ENCODE measurements at places on chromosomes 7 and 10. TPM values are rescaled to one million over a fixed set of nuclear protein-coding genes. Genes with fewer than 3 reads are reported as not detected.
A peak's percentile ranks its signal among the peaks of the same experiment; 100 is the strongest.

- DNase-seq: peak; percentile 92
- no peaks in the 10 kb centered on the region for H3K27me3 ChIP-seq
- H3K36me3 ChIP-seq: no peaks in the 10 kb centered on the region
- H3K4me1 ChIP-seq: peaks cover 15% of the 10 kb centered on the region
These were observed 76.2 kb downstream of the VIPR2 start for GRCh38 chr7:159068488-159068811.

GRCh38 chr7:13117103-13117502, 429.7 kb downstream of the ARL4A start:
- H3K27me3 ChIP-seq: no peaks in the 10 kb centered on the region
- H3K4me1 ChIP-seq: no peaks in the 10 kb centered on the region
- no peaks in the 10 kb centered on the region for H3K36me3 ChIP-seq
- no peak overlapping the region for H3K27ac ChIP-seq

DNA sequence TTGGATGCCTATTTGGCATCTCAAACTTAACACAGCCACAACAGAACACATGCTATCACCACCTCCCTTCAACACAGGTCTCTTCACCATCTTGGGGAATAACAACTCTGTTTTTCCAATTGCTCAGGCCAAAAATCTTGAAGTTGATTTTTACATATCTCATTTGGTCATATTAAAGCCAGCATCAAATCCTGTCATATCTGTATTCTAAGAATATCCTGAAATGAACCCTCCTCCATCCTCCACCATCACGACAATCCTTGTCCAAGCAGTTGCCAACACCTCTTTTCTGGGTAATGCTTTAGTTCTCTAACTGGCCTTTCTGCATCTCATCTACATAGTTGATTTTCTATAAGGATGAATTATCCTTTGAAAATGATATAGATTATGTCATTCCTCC, 168.7 kb downstream of the GPR37 start:
- H3K27me3 ChIP-seq: no peaks in the 10 kb centered on the region
- no peak overlapping the region for H3K4me3 ChIP-seq
- H3K36me3 ChIP-seq: no peaks in the 10 kb centered on the region
- DNase-seq: no peak
- H3K4me1 ChIP-seq: no peaks in the 10 kb centered on the region

Gene ASZ1
- not detected for total RNA-seq

DNA sequence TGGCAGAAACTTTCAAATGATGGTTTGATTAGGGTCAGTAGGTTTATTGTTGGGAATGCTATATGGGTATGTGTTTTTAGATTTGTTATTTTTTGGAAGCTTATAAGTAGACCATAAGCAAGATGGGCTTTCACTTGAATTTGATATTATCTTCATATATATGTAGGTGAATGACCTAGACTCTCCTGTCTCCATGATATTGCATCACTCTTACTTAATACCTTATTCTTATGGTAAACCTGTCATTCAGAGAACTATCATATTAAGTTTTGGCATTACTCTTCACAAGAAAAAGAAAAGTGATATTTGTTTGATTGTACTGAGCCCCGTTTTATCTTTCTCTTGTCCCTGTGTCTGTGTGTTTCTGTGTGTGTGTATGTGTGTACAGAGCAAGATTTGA, 17.3 kb downstream of the HSPA14 start:
- H3K27me3 ChIP-seq: no peaks in the 10 kb centered on the region
- peaks cover 20% of the 10 kb centered on the region for H3K36me3 ChIP-seq
- H3K27ac ChIP-seq: no peak overlapping the region
- no peak overlapping the region for H3K4me3 ChIP-seq
- DNase-seq: no peak
- H3K4me1 ChIP-seq: no peaks in the 10 kb centered on the region

DNA sequence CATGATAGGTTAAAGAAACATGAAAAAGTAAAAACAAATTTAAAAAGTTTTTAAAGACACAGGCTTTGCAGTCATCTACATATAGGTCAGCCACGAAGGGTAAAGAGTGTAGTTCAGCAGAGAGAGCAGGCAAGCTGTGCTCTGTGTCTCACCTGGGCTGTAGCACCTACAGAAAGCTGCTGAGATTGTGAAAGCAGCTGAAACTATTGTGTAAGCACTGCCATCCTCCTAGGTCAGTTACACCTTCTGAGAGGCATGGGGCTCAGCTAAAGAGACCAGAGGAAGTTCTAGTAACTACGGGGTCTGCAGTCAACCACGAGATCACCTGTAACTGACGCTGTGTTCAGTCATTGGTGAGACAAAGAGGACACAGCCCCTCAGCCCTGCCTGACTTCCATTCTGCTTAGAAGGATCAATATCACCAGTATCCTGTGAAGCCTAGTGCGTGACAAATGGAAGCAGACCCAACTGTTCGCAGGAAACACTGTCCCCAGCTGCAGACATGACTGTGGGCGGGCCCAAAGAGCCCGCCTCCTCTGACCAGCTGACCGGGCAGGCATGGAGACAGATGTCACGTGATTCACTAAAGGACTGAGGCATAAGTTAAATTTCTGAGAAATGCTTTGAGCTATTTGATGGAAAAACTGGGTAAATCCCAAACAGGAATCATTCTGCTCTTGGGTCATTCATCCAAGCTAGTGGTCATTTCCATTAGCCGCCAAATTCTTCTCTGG, 87.9 kb downstream of the EBF3 start:
- H3K27ac ChIP-seq: no peak overlapping the region
- no peak for DNase-seq
- no peak overlapping the region for H3K4me3 ChIP-seq
- no peaks in the 10 kb centered on the region for H3K4me1 ChIP-seq

Gene AKR1C8
- not detected for total RNA-seq

DNA sequence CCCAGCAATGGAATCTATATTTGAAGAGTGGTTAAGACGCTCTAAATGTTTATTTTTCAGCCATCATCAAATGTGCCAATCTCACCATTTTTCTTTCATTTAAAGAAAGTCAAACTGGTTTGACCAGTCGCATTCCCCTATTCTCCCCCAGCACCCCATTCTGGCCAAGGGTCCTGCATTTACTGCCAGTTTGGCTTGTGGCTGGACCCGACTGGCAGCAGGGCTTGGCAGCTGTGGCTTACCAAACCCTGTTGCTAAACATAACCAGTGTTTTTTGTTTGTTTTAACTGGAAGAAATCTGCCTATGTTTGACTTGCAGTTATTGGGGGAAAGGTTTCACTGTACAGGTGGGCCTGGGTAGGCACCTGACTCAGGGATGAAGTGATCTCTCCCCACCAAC, 116.3 kb downstream of the CYP26A1 start:
- DNase-seq: no peak
- no peaks in the 10 kb centered on the region for H3K27me3 ChIP-seq
- H3K4me1 ChIP-seq: no peaks in the 10 kb centered on the region
- no peak overlapping the region for H3K27ac ChIP-seq

Gene PIK3CG
- 4.5 TPM for total RNA-seq

DNA sequence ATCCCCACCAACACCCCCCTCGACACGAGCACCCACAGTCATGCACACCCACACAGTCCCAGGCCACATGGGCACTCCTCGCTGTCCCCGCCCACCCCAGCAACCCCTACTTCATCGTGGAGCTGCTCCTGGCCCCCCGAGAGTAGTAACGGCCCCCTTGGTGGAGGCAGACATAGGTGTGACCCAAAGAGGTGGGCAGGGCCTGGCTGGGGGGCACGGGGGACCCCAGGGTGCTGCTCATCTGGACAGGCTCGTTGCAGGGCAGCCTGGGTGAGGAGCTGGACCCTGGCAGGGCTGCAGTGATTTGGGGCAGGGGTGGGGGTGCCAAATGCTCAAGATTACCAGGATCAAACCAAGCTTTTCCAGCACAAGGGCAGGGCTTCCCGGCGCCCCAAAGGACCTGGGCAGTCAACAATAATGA, 42.4 kb upstream of the ZMIZ1 start:
- H3K27me3 ChIP-seq: no peaks in the 10 kb centered on the region
- peak; percentile 54 for DNase-seq
- H3K36me3 ChIP-seq: no peaks in the 10 kb centered on the region
- H3K4me3 ChIP-seq: no peak overlapping the region

Gene TRIP6
- total RNA-seq: 37.8 TPM

Gene ECHDC3
- total RNA-seq: 21.8 TPM

GRCh38 chr10:5467207-5467535, 32.2 kb downstream of the CALML5 start:
- peaks cover 33% of the 10 kb centered on the region for H3K4me1 ChIP-seq
- no peak overlapping the region for H3K4me3 ChIP-seq
- peak overlapping the region; percentile 85 for H3K27ac ChIP-seq
- DNase-seq: no peak
- H3K27me3 ChIP-seq: no peaks in the 10 kb centered on the region

Gene ITGB8
- total RNA-seq: 21.2 TPM

DNA sequence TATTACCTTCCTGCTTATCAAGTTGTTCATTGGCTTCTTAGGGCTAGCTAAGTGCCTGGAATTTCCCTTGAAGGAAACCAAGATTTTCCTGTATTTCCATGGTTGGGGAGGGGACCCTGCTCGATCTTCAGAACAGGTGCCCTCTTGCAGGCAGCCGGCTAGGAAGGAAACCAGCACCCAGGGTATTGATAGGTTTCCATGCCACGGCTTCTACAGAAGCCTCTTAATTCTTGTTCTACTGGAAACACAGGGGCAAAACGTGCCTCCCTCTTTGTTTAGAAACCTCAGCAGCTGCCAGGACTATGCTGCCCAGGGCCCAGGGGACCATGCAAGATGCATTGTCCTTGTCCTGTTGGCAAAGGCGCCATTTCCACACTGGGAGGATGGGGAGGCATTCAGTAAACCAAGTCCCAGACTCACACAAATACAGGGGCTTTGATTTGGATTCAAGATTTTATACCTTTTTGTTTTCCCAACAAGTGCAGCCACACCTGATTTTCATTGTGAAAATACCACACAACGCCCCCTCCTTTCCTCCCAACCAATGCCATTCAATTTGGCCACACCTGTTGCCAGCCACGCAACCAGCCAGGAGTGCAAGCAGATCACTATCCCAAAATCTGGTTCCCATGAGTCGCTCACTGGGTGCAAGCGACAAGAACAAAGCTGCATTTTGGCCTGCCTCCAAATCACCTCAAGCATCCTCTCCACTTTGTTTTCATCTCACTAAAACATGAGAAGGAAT, 29.6 kb downstream of the C10orf71 start:
- no peaks in the 10 kb centered on the region for H3K36me3 ChIP-seq
- H3K27ac ChIP-seq: no peak overlapping the region
- H3K27me3 ChIP-seq: no peaks in the 10 kb centered on the region
- no peak overlapping the region for H3K4me3 ChIP-seq

GRCh38 chr10:88794731-88795130, 7.8 kb upstream of the LIPM start:
- H3K4me3 ChIP-seq: no peak overlapping the region
- no peaks in the 10 kb centered on the region for H3K27me3 ChIP-seq
- no peak overlapping the region for H3K27ac ChIP-seq
- H3K36me3 ChIP-seq: no peaks in the 10 kb centered on the region
- DNase-seq: no peak

DNA sequence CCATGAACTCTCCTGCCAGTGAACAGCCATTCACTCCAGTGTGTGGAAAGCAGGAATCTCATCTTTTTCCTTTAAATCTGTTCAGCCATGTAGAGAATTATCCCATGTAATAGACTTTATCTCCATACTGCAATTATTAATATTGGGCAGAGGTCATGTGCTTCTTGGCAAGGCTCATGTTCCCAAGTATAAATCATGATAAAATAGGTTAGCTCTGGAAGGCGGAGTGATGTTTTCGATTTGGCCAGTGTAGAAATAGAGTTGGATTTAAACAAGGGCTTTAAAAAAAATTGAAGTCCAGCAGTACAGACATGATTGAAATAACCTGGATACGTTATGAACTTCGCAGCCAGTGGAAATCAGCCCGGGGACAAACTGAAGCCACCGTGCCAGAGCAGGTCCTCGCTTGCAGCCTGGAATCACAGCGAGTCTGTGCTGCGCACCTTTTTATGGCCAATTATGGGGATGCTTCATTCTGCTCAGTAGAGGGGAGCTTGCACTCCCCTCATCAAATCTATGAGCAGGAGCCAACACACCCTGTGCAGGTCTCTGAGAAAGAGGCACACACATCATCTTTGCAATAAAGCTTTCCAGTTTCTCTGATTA, 654.0 kb upstream of the MKI67 start:
- H3K4me1 ChIP-seq: no peaks in the 10 kb centered on the region
- no peaks in the 10 kb centered on the region for H3K27me3 ChIP-seq
- H3K36me3 ChIP-seq: no peaks in the 10 kb centered on the region
- no peak overlapping the region for H3K4me3 ChIP-seq
- no peak overlapping the region for H3K27ac ChIP-seq

DNA sequence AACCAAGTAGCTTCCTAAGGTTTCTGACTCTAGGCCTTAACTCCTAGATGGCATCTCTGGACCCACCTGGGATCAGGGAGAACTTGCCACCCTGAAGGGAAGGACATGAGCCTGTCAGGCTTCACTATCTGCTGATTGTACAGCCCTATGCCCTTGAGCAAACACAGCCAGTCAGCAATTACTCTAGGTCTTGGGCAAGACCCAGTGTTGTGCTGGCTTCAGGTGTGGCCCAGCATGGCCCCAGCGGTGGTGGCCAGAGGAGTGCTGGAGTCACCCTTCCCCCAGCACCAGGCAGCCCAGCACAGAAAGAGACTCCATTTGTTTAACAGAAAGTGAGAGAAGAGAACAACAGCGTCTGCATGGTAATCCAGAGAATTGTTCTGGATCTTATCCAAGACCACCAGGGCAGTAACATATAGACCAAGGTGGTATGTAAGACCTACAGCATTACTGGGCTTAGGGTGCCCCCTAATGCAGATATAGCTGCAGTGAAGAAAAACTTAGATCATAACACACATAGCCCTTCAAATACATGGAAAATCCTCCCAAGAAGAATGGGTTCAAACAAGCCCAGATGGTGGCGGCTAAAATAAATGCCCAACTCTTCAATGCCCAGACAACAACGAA, 207.7 kb downstream of the MAGI2 start:
- no peak overlapping the region for H3K4me3 ChIP-seq
- DNase-seq: no peak
- H3K36me3 ChIP-seq: no peaks in the 10 kb centered on the region
- H3K27me3 ChIP-seq: no peaks in the 10 kb centered on the region

Gene CFAP43
- 0.36 TPM for total RNA-seq

DNA sequence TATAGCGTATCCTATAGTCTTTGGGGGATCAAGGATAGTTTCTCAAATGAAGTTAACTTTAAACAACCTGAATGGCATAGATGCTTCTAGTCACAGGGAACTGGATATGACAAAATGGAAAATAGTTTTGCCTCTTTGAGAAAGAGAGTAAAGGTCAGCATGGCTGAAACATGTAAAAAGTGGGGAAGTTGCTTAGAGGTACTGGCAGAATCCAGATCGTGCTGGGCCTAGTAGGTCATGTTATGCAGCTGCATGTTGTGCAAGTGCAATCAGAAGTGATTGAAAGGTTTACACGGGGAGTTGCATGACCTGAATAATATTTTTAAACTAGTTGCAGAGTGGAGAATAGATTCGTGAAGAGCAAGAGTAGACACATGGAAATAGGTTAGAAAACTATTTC, 201.1 kb upstream of the HDAC9 start:
- DNase-seq: no peak
- H3K4me3 ChIP-seq: no peak overlapping the region
- no peak overlapping the region for H3K27ac ChIP-seq
- no peaks in the 10 kb centered on the region for H3K27me3 ChIP-seq
- peaks cover 18% of the 10 kb centered on the region for H3K4me1 ChIP-seq

All from sigmoid colon (tissue), 7 donors.